ENCODE measurements at places on chromosomes 2 and 18. TPM values are rescaled to one million over a fixed set of nuclear protein-coding genes. Genes with fewer than 3 reads are reported as not detected.
A peak's percentile ranks its signal among the peaks of the same experiment; 100 is the strongest.

Gene KLF7
- total RNA-seq: 27.4 TPM

Gene SLC9A2
- 0.47 TPM for total RNA-seq

GRCh38 chr2:158457092-158457825 is 507 bp downstream of the PKP4 start:
- H3K27ac ChIP-seq: peak overlapping the region; percentile 90
- H3K4me1 ChIP-seq: peaks cover 5% of the 10 kb centered on the region
- H3K4me3 ChIP-seq: peak overlapping the region; percentile 91
- DNase-seq: peak; percentile 86
- no peaks in the 10 kb centered on the region for H3K36me3 ChIP-seq

- no peak for DNase-seq
- no peaks in the 10 kb centered on the region for H3K4me1 ChIP-seq
- H3K27me3 ChIP-seq: no peaks in the 10 kb centered on the region
- no peak overlapping the region for H3K4me3 ChIP-seq
- no peak overlapping the region for H3K27ac ChIP-seq
These were observed 64.6 kb downstream of the COLEC12 start for GRCh38 chr18:435940-436339.

- H3K27ac ChIP-seq: peak overlapping the region; percentile 51
- H3K27me3 ChIP-seq: no peaks in the 10 kb centered on the region
- no peak overlapping the region for H3K4me3 ChIP-seq
- H3K36me3 ChIP-seq: no peaks in the 10 kb centered on the region
- no peak for DNase-seq
These were observed 49.6 kb upstream of the KLF7 start for GRCh38 chr2:207215308-207215707.

DNA sequence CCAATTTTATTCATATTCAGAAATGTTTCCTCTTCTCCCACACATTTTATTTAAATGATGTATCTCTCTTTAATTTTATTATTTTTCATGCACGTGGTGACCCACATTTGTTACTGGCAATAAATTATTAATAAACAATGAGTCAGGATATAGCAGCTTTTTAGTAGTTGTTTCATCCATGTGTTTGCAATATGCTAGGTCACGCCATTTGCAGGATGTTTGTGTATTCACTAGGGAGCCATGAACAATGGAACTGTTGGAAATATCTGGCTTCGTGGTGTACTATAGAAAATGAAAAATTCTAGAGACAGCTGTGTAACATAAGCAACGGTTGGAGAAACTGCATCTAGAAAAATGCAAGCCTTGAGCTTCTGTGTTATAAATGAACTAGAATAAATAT is 176.0 kb upstream of the COL3A1 start:
- H3K27ac ChIP-seq: no peak overlapping the region
- no peaks in the 10 kb centered on the region for H3K27me3 ChIP-seq
- no peaks in the 10 kb centered on the region for H3K4me1 ChIP-seq
- H3K36me3 ChIP-seq: no peaks in the 10 kb centered on the region

DNA sequence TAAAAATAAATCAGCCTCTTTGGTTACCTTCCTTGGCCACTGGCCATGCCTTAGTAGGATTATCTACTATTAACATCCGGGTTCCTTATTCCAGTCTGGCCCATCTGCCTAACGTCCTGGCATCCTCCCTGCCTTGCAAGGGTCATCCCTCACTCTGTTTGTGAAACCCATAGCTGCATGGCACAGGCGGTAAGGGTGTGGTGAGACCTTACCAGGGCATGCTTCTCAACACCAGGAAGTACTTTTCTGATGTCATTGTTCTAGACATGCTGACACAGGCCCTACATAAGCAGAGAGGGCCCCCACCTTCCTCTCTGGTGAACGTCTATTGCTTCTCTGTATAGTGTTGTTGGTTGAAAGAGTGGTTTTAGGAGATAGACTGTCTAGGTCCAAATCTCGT is 296.8 kb upstream of the SPRED2 start:
- no peak for DNase-seq
- H3K4me1 ChIP-seq: no peaks in the 10 kb centered on the region
- H3K27ac ChIP-seq: no peak overlapping the region
- H3K4me3 ChIP-seq: no peak overlapping the region

DNA sequence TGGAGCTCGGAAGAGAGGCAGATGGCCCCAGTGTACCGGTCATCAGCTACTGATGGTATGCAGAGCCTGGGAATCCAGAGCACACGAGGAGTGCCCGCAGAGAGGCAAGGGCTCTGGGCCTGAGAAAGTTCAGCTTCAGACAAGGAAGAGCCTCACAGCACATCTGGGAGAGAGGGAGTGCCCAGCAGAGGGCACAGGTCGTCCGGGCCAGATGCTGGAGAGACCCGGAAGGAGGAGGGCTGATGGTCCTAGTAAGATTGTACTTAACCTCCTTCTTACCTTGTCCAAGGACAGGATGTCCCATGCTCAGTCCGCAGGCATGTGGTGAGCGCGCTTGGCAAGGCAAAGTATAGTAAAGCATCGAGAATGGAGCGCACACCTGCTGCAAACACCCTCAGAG is 24.4 kb upstream of the CHMP1B start:
- H3K4me1 ChIP-seq: peaks cover 8% of the 10 kb centered on the region
- DNase-seq: peak; percentile 68
- H3K36me3 ChIP-seq: peaks cover 7% of the 10 kb centered on the region
- no peak overlapping the region for H3K27ac ChIP-seq

- no peaks in the 10 kb centered on the region for H3K27me3 ChIP-seq
- H3K4me3 ChIP-seq: no peak overlapping the region
- no peak overlapping the region for H3K27ac ChIP-seq
- H3K4me1 ChIP-seq: peaks cover 20% of the 10 kb centered on the region
- no peak for DNase-seq
These were observed 75.6 kb downstream of the MBP start for GRCh38 chr18:77057006-77057395.

DNA sequence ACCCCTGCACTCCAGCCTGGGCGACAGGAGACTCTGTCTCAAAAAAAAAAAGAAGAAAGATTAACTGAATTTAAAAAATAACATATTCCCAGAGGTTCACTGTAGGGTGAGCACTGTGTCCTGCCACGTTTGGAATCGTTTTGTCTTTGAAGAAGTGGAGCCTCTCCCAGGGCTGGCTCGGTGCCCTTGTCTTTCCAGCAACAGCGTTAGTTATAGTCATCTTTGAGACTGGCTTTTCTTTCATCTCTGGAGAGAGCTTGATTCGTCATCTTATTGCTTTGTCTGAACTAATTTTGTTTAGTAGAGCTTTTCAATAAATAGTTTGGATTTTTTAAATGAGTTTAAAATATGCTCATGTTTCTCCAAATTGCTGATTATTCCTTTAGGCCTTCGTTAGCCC is 50.5 kb downstream of the IMPA2 start:
- H3K4me3 ChIP-seq: no peak overlapping the region
- no peak for DNase-seq
- H3K27me3 ChIP-seq: no peaks in the 10 kb centered on the region
- peaks cover 25% of the 10 kb centered on the region for H3K36me3 ChIP-seq
- H3K4me1 ChIP-seq: peaks cover 13% of the 10 kb centered on the region
- no peak overlapping the region for H3K27ac ChIP-seq

- peak overlapping the region; percentile 3 for H3K27ac ChIP-seq
- DNase-seq: no peak
- no peaks in the 10 kb centered on the region for H3K27me3 ChIP-seq
These were observed 30.1 kb upstream of the EPC2 start for GRCh38 chr2:148614322-148615049.

DNA sequence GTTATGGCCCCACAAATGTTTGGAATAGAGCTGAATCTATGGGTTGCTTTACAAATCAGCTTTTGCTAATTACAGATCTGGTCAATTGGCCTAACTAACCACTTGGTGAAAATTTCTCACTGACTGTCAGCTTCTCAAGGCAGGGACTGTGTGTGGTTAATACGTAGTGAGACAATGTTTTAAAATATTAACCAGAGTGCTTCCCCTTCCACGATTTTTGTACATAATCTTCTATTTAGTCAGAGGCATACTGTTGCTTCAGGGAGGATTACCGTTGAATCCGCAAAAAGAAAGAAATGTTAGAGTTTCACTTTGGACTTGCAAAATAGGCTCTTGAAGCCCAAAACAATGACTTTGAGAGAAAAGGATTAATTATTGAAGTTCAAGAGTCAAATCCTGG is 14.9 kb upstream of the KCNS3 start:
- no peak for DNase-seq
- H3K27ac ChIP-seq: no peak overlapping the region
- H3K4me1 ChIP-seq: no peaks in the 10 kb centered on the region
- no peaks in the 10 kb centered on the region for H3K27me3 ChIP-seq
- no peaks in the 10 kb centered on the region for H3K36me3 ChIP-seq

All from endodermal cell (in vitro differentiated cells).